Pulmonary artery endothelial cell (primary cell): ENCODE measurements at places on chromosomes 12 and 14.

DNA sequence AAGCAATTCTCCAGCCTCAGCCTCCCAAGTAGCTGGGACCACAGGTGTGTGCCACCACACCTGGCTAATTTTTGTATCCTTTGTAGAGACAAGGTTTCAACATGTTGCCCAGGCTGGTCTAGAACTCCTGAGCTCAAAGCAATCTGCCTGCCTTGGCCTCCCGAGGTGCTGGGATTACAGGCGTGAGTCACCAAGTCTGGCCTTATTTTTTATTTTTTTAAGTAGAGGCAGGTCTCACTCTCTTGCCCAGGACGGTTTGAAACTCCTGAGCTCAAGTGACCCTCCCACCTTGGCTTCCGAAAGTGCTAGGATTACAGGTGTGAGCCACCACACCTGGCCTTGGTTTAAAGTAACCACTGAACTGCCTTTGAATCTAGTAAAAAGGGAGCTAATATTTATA is 56.8 kb downstream of the SPPL3 start:
- no peak for DNase-seq

DNA sequence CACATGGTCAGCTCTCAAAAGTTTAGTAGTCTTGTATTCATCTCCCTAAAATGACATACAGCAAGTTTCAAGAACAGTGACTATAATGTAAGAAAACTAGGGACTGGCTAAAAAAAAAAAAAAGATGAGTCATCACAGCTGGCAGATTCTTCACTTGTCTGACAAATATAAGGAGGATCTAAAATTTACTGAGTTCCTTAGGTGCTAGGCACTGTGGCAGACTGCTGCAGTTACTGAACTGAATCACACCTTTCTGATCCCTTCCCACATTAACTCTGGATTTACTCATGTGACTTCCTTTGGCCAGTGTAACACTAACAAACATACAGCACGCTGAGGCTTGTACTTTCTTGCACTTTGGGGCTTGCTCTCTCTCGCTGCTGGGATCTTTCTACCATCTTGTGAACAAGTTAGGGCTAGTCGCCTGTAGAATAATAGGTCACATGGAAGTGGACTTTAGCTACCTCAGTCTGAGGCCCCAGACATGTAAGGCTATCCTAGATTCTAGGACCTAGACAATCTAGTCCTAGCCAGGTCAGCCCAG is 32.1 kb downstream of the BAZ1A start:
- no peak for DNase-seq

DNA sequence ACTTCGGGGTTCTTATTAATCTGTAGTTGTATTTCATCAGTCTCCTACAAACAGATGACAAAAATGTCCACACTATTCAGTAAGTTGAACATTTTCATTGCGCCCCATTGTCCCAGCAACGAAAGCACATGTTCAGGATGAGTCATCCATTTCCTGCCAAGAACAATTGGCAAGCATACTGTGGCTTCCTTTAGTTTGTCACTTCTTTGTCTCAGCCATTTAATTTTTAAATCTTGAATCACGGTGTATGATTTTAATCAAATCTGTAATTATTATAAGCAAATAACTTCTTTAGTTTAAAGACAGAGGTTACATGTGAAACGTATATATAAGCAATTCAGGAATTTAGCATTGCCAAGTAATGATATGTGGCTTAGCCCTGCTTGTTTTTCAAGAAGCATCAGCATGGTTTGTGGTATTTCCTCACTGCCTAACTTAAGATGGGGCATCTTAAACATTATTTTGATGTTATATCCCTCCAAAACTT is 211.3 kb upstream of the KRR1 start:
- peak; percentile 93 for DNase-seq

DNA sequence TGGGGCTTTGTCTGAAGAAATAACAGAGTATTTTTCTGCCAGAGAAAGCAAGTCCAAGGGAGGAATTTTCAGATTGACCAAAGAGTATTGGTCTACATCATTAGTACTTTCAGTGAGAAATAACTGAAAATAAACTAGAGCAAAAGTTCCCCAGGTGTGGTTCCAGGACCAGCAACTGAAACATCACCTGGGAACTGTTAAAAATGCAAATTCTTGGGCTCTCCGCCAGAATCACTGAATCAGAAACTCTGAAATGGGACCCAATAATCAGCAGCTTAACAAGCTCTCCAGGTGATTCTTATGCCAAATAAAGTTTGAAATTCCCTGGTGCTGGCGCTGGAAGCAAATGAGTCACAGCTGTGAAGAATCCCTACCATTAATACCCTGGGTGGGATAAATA is 52.1 kb downstream of the EIF2S3B start:
- DNase-seq = no peak

DNA sequence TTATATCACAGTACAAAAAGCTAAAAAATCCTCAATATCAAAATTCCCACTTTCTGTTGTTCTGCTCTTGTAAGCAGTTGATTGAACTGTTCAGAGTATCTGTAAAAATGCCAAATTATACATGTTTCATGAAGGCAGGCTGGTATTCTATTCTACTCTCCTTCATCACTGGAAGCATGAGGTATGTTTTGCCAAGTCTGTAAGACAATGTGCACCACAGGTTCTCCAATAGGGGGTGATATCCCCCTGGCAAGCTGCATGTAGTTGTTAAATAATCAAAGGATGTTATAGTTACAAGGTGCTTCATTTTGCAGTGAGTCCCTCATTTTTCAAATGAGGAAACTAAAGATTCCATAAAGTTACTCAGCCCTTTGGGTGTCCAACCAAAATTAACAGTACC is 15.1 kb upstream of the NEK9 start:
- DNase-seq = no peak

GRCh38 chr12:82583756-82584155 is 103.0 kb upstream of the TMTC2 start:
- no peak for DNase-seq

DNA sequence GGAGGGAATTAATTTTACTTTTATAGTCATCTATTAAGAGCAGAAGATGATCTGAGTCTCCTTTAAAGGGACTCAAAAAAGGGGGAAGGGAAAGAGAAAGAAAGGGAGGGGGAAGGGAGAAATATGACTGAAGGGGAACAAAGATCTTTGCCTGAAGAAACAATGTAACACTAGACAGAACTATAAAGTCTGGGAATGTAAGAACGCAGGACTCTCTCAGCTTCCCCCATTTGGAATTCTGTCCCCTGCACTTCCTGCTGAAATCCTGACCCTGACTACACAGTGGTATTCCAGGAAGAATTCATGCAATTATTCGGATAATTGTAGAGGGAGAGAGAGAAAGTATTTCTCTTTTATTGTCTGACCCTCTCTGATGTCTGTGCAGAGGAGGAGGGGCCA is 8.6 kb upstream of the HOXC11 start:
- DNase-seq = no peak

DNA sequence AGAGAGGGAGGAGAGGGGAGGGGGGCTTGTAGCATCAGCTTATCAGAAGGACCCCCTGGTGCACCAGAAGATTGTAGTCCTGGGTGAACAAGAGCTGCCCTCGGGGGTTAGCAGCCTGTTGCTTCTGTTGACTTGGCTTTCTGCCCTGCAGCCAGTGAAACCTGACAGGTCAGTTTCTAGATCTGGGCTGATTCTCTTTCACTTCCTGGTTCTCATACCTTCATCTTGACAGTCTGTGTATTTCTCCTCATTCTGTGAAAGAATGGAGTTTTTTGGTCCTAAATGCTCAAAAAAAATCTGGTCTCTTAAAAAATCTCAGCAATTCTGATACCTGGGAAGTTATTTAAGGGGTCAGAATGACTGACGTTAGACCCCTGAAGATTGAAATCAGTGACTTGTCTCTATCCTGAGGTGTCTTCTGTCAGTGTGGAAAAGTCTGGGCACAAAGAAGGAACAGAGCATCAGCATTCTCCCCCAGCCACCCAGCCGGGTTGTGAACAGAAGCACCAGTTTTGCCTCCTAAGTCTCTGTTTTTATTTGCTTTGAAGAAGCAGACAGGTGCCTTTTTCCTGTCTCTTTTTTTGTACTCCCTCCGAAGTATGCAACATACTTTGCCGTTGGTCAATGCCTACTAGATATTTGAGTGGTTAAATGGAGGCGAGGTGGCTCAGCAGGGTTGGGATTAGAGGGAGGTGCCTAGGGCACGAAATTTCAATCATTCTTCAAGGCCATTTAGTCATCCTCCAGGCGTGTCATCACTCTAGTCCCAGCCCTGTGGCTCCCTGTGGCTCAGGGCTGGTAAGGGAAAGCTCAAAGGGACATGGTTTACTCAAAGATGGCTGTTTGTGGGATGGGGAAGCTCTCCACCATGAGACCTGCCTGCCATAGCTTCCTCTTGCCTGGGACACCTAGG is 24.0 kb downstream of the TTC9 start:
- DNase-seq = no peak

GRCh38 chr12:70449074-70449752 is 83.1 kb downstream of the KCNMB4 start:
- DNase-seq = no peak

DNA sequence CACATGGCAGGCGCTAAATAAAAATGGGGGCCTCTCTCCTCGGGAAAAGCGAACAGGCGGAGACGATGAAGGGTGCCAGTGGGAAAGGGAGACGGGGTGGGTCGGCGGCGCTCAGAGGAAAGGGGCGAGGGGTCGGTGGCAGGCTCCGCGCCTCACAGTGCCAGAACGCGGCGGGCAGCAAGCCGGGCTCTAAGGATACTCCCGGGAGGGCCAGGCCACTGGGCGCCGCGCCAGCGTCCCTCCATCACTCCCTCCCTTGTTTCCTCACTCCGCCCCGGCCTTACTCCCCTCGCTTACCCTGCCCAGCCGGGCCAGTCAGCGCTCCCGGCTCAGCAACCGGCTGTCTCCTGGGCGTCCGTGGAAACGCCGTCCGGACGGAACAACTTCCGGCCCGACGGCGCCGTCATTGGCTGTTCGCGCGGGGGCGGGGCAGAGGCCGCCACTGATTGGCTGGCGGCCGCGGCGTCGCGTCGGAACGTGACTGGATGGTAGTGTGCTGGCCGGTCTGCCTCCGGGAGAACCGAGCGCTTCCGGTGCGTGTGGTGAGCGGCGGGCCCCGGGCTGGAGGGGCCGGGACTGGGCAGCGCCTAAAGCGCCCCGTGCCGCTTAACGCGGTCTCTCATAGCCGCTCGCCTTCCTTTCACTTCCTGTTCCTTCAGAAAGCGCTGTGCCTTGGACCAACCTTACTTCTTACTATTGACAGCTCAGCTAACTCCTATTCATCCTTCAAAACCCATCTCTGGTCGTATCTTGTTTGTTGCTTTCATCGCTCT is 53.0 kb downstream of the SLC25A47 start:
- peak; percentile 89 for DNase-seq

DNA sequence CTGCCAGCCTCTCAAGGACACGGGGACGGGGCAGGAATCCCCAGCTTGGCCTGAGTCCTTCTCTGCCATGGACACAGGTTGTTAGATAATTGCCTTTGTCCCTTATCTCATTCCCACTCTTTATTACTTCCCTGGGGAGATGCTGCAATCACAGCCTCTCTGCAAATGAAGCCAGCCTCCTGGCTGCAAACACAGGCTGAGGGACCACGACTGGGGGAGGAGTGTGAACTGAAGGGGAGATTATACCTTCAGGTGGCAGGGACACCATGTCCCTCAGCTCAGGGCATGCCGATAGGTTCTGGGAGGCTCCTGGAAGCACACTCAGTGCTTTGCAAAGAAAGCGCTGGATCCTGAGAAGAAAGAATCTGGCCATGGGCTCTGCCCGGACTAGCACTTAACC is 16.1 kb upstream of the CHGA start:
- no peak for DNase-seq

DNA sequence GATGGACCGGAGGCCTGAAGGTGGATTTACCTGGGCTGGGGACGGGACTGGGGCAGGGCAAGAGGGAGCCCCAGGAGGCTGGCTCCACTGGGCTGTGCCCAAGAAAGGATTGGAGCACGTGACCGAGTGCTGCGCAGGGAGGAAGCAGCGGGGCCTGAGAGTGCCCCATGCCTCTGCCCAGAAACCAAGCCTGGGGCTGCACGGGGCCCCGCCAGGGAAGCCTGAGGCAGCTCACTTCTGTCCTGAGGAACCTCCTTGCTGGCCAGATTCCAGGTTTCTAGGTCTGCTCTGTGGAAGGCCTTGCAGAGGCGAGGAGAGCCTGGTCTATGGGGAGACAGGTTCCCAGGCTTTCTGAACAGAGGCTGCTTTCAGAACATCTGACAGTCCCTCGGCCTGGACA is 10.4 kb downstream of the NGB start:
- no peak for DNase-seq

GRCh38 chr12:2177751-2178150 is 125.0 kb downstream of the CACNA1C start:
- DNase-seq = no peak

DNA sequence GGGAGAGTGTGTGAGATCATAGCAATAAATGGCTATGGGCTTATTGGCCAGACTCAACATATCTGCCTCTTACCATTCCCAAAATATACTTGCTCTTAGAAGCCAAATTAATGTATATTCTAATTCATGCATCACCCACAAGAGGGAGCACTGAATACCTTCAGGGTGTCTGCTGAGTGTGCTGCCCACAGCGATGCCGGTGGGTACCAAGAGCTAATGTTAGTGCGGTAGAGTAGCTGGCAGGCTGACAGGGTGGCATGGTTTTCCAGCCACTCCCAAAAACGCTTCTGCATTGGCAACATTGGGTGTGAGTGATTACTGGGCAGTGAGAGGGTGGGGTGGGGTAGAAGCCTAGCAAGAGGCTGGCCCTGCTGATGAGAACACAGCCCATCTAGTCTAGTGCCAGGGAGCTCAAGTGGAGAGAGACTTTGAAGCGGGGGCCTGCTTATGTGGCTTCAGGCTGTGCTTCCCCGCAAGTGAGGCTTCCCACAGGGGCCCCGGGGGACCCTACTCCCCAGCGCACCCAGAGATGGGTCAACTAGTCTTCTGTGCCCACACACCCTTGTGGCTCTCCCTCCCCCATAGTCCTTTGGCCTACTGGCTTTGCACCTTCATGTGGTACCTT is 9.2 kb upstream of the PLEKHD1 start:
- DNase-seq = no peak

- no peak for DNase-seq
Measured at GRCh38 chr14:58395812-58396788, at the start of gene TOMM20L. Gene TOMM20L, plus strand, starts transcription at chr14:58395930. Its CDS starts 28 bp downstream, at chr14:58395958.

DNA sequence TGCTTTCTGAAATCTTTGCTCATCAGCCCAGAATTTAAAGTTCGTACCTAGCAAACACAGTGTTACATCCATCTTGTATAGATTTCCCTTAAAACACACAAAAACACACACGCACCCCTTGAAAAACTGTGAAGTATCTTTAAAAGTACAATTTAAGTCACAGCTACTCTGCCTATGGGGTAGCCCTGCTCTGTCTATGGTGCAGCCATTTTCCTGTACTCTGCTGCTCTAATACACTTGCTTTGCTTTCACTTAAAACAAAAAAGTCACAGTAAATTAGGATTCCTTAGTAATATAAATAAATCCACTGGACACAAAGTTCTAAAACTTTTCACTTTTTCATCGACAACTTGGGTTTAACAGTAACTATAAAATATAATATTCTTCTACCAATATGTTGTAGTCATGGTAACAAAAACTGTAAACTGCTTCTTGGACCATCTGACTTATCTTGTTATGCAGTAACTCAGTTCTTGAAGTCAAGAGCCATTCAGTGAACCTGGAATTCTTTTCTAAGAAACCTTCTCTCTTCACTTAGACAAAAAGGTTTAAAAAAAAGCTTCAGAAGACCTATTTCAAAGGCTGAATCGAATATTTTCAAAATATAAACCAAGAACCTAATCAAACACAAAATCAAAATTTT is 63.5 kb downstream of the MED13L start:
- no peak for DNase-seq

GRCh38 chr12:41983394-41983793 is 161.3 kb downstream of the GXYLT1 start:
- DNase-seq = no peak

GRCh38 chr12:14481201-14481600 is 86.5 kb downstream of the PLBD1 start:
- no peak for DNase-seq

GRCh38 chr12:57902478-57902969 is 38.8 kb upstream of the ATP23 start:
- DNase-seq = no peak
